ENCODE measurements at places on chromosomes 6 and 20. TPM values are rescaled to one million over a fixed set of nuclear protein-coding genes. Genes with fewer than 3 reads are reported as not detected.

DNA sequence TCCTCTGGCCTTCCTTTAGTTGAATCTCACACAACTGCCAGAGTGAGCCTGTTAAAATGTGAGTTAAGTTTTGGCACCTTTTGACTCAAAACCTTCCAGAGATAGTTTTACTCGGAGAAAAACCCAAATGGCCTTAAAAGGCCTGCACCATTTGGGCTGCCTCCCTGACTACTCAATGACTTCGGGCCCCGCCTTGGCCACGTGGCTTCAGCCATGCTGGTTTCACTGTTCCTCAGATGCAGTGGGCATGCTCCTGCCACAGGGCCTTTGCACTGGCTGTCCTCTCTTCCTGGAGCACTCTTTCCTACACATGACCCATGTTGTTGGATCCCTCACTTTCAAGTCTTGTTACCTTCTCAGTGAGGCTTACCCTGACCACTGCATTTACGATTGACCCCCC lies 18.3 kb downstream of the VEGFA start:
- no peak for DNase-seq

DNA sequence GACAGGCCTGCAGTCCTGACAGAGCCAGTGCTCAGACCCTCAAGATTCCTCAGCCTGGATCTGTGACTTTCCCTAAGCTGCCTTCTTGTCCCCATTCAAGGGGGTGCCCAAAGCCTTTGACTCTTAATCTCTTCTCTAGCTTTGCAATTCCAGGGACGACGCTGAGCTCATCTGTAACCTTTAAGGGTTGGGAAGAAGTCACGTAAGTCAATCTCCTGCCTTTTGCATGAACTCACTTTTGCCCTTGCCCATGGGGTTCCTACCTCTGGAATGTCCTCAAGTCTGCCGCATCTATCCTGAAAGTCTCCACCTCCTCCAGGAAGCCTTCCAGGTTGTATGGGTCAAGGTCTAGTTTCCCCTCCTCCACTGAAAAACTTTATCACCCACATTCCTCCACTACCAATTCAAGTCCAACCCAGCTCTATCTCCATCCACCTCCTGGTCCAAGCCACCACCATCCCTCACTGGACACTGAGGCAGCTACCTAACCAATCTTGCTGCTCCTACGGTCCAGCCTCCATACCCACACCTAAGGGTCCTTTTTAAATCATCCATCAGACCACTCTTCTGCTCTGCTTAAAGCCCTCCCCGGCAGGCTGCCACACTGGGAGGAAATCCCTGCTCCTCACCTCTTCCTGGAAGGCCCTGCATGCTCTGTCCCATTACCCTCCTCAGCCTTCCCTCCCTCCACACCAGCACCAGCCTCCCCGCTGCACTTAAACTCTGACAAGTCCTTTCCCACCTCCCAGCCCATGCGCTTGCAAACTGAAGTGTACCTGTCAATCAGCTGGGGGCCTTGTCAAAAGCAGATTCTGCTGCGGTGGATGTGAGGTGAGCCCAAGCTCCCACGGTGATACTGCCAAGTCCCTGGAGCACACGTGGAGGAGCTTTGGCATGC lies 29.7 kb downstream of the PREX1 start:
- DNase-seq = no peak

The KCNK16 gene
- not detected for polyA plus RNA-seq

- no peak for DNase-seq
Observed at GRCh38 chr6:79635232-79635543, 4.1 kb downstream of the SH3BGRL2 start.

The PCSK2 gene
- 0.79 TPM for polyA plus RNA-seq

GRCh38 chr6:126381498-126381897 lies 41.6 kb downstream of the CENPW start:
- no peak for DNase-seq

DNA sequence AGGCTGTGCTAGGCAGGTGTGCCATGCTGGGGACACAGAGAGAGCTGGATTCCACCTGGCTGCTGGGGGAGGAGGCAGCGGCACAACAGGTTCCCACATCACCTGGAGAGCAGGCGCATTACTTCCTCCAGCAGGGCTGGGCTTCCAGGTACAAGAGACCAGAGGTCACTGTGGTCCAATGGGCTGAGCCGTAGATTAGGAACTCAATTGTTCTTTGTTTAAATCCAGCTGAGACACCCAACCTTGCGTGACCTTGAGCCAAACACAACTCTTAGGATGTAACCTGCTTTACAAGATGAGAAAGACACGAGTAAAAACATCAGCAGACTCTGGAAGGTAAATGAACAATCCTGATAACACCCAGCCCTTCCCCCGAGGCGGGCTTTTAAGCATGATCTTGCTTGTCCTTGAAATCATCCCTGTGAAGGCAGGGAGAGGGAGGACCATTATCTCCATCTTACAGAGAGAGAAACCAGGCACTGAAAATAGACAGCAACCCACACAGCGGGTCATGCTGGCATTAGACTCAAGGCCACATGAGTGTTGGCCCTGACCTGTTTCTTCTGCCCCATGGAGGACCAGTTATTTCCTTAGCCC lies 216.5 kb upstream of the RREB1 start:
- DNase-seq = no peak

The TTK gene
- 21.4 TPM for polyA plus RNA-seq

DNA sequence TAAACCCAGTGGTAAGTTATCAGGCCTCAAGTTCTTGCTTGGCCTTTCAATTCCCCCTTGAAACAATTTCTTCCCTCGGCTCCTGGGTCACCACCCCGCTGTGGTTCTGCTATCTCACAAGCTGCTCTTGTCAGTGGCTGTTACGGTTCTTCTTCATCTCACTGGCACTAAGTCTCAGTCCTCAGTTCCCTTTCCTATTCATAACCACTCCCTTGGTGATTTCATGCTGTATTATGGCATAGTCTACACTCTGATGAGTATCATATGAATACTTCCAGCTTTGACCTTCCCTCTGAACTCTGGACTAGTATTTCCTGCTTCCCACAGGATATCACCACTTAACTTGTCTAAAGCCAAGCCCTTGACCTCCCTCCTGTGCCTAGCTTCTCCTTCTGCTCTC lies 7.9 kb downstream of the TAAR1 start:
- no peak for DNase-seq

DNA sequence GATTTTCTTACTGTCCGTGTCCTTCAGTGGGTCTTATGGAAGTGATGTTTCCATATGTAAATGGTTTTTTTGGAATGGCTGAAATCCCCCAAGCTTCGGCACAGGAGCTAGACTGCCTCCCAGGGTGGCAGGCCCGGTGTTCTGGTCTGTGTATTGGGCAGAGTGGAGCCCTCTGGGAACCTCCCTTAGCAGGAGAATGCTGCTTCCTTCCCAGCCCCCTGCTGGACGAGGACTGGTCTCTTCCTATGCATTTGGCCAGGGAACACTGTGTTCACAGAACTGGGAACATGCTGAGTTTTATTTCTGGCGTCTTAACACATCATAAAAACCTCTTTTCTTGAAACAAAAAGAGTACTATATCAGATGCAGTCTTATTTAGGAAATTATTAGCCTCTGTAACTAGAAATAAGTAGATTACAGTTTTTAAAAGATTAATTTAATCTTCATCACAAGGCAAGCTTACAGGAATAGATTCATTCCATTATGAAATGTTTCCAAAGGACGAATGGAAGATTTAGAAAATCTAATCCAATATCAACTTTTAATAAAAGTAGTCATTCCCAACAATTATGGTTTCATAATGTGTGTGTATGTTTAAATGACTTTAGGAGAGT lies 56.6 kb downstream of the SYTL3 start:
- DNase-seq = no peak

DNA sequence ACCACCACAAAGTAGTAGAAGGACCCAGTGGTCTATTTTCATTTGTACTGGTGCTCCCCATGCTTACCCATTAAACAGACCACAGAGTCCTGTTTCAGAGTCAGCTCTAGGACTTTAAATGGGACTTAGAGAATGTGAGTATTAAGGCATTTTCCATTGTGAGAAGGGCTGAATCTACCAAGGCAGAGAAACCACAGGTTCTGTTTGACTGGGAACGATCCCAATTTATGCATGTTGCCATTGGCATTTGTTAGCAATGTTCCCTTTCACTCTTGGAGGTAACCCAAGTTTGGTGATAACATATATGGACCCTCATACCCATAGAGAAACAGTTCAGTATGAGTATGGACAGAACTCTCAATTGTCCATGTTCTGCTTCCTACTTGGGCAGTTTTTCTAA lies 672.8 kb downstream of the KIF16B start:
- DNase-seq = no peak

DNA sequence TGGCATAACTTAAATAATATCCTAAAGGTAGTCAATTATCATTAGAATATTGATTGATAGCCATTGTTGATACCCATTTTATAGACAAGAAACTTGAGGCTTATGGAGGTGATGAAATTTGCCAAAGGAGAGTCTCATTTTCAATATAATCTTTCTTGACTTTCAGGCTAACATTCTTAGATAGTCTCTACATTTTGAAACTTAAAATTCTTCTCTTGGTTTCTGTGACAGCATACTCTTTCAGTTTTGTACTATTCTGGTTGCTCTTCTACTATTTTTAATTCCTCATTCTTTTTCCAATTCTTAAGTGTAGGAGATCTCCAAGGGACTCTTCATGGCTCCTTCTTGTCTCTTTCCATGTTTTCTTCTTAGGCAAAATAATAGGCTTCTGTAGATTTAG lies 3.7 kb upstream of the SH3BGRL2 start:
- no peak for DNase-seq

The ZNF334 gene
- polyA plus RNA-seq = 37.4 TPM

GRCh38 chr6:91341473-91341872 lies 754.6 kb upstream of the MAP3K7 start:
- no peak for DNase-seq

The GUCA1A gene
- 0.25 TPM for polyA plus RNA-seq

- no peak for DNase-seq
Observed at GRCh38 chr6:19772891-19773290, 64.3 kb upstream of the ID4 start.

DNA sequence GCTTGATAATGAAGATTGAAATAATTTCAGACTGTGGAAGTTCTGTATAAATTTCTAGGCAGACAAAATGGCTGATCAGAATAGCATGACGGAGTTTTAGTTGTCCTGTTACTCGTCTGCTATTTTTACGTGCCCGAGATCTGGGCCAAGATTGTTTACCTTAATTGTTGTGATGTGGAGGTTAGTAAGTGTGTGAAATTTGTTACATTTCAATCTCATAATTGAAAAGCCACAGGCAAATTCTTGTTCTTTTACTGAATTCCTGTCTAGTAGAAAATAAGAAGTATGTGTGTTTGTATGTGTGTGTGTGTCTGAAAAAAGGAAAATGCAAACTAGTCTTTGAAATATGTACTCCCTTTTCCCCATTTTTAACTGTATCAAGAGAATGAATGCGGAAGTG lies 115.2 kb downstream of the UTRN start:
- DNase-seq = no peak

The DEFB115 gene
- polyA plus RNA-seq = not detected

GRCh38 chr6:145139140-145139850 lies 596.0 kb downstream of the EPM2A start:
- DNase-seq = no peak

The LTB gene
- 1.9 TPM for polyA plus RNA-seq

DNA sequence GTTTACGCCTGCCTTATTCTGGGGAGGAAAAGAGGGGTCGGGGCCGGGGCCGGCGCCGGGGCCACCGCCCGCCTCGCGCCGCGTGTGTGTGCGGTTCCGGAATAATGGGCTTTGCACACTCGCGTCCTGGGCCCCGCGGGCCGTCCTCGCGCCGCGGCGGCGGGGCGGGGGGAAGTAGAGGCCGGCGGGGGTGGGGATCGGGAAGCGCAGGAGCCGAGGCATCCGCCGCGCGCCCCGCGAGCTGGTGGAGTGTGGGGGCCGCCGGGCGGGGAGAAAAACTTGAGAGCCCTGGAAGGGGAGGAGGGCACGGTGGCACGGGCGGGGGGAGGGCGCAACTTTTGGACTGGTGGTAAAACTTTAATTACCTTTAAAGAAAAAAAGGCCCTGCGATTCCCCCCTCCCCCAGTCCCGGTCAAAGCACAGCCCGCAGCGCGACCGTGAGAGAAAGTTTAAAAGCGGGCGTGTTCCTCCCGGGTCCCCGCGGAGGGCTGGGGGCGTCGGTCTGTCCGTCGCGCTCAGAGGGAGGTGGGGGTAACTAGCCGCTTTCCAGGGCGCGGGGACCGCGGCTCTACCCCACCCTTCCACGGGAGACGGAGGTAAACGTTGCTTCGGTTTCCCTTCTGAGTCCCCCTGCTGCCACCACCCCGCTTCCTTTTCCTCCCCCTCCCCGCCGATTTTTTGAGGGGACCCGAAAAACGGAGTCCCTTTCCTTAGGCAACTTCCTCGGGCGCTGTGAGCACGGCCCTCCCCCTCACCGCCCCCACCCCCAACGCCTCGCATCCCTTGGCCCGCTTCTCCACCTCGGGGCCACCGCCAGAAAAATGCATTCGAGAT lies 1.9 kb downstream of the L3MBTL3 start:
- DNase-seq = no peak

DNA sequence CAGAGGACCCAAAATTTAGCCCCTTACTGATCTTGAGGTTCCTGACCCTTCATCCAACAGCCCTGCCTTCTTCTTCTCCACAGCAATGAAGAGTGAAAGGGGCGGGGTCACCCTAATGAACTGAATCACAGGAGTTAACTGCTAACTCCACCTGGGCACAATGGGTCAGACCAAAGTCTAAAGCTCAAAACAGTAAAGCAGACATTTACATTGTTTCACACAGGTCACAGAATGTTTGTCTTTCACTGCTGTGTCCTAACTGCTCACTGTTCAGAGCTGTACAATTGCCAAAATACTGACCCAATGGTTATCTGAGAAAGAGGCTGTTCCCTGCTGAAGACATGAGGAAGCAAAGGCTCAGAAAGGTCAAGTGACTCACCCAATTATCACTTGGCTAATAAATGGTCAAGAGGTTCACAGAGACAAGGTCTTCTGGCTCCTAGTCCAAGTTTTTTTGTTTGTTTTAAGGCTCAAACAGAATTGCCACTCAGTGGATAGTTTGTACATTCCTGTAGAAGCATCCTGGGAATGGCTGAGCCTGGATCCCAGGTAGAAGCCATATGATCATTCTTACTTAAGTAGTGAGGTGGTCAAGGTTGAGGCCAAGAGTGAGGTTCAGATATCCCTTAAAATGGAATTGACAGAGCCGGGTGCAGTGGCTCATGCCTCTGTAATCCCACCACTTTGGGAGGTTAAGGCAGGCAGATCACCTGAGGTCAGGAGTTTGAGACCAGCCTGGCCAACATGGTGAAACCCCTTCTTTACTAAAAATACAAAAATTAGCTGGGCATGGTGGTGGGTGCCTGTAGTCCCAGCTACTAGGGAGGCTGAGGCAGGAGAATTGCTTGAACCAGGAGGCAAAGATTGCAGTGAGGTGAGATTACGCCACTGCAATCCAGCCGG lies 35.1 kb upstream of the FAM83C start:
- DNase-seq = no peak

The BTN1A1 gene
- polyA plus RNA-seq = 0.22 TPM

- DNase-seq = no peak
Observed at GRCh38 chr6:31831350-31832215, 4.0 kb downstream of the HSPA1B start.

DNA sequence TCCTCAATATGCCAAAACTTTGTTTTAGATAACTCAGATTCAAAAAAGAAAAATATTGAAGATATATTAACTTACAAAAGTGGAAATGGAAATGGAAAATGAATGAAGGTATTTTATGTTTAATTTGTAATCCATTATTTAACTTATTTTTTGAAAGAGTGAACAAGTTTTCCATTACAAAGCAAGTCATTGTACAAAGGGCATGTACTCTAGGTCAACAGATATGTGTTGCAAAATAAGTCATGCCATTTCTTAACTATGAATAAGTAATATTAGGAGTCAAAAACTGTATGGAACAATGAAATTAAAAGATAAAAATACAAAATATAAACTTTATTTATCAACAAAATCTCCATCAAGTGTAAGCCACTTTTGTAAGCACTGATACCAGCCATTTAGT lies 25.9 kb upstream of the DEFB113 start:
- no peak for DNase-seq

The GJA10 gene
- not detected for polyA plus RNA-seq

All from left renal cortex interstitium (tissue), 4 donors.